ENCODE measurements at places on chromosomes 16 and 17.

DNA sequence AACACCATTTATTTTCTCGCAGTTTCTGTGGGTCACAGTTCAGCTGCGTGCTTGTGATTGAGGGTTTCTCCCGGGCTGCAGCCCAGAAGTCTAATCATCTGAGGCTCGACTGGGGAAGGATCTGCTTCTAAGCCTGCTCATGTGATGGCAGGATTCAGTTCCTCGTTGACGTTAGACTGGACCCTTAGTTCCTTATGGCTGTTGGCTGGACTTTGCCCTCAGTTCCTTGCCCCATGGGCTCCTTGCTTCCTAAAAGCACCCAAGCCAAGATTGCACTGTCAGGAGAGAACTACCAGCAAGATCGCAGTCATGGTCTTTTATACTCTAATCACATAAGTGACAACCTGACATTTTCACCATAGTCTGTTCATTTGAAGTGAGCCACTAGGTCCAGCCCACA is 250.0 kb downstream of the PRKCA start:
- DNase-seq = no peak

DNA sequence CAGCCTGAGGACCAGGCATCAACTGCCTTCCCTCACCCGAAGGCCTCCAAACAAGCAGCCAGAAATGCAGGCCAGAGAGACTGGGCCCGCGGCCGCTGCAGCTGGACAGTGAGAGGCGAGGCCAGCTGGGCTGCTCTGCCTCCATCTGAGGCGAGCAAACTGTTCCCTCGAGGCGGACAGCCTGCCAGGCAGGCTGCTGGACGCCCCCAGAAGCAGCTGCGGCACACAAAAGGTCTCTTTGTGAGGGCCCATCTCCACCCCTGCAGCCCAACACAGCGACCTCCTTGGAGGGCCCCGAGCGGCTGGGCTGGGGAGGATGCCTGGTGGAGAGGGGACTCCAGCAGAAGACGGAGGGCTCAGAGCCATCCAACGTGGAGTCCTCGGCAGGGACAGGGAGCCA is 4.7 kb downstream of the CORO7 start:
- no peak for DNase-seq

DNA sequence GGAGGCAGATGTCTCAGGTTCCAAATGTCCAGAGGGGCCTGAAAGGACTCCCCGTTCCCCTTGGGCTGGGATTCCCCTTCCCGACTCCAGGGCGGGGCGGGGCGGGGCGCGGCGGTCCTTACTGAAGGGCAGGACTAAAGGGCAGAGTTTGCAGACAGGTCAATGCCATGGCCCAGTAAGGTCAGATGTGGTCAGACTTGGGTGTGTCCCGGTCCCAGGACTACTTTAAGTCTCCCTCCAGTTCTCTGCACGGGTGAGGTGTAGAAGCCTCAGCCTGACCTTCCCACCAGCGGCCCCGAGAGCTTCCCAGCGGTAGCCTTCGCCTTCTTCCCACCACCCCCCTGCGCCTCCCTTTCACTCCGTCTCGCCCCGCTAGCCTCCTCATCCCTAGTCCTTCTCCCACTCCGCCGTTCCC is 532 bp downstream of the KDM6B start:
- DNase-seq = no peak

- DNase-seq = no peak
Measured at GRCh38 chr17:30720013-30720471, 104.5 kb downstream of the CRLF3 start.

DNA sequence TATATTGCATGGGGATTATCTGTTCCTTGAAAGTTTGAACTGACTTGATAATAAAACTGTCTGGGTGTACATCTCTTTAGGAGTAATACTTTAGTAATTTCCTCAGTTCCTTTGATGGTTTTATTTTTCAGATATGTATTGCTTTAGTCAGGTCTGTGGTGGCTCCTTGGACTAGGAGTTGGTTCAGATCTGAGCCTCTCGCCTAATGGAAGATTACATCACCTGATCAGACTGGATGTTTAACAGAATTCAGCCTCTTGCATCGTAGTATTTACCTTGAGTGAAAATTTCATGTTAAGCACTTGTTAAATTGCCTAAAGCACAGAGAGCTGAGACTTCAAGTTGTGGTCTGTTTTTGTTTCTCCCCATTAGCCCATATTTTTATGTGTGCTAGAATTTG is 267.3 kb downstream of the MAP2K4 start:
- DNase-seq = no peak

Data from NCI-H774 (cell line).